ENCODE measurements at places on chromosomes 11 and 22.
A peak's percentile ranks its signal among the peaks of the same experiment; 100 is the strongest.

DNA sequence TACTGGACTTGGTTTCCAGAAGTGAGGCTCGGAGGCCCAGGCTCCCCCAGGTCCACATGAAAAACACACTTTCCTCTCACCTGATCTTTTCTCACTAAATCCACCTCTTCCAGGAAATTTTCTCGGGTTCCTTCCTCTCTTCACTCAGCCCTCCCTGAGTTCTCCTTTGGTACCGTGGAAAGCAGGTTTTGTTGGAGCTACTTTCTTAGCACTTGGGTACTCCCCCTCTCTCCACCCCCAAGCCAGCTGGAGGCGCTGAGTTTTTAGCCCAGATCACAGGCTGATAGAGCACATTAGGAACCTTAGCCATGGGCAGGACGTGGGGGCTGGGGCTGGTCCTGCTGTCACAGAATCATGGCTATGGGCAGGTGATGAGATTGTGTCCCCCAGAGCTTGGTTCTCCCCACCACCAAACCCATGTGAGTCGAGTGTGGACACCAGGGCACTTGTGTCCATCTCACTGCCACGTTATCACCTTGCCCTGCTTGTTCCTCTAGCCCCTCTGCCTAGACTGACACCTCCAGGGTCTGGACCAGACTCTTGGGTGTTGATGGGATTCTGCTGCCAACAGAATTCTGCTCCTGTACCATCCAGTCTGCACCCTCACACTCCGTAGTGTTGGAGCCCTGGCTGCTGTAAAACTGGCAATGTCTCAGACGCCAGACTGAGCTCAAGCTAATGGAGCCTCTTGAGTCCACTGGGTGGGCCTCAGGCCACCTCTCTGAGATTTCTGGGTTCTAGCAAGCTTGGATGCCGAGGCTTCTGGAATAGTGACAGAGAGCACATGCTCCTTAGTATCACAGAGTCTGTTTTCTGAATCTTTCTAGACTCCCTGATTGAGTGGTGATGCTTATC, 74.9 kb upstream of the NARS2 start:
- no peak for DNase-seq

GRCh38 chr22:32661296-32661695, 140.2 kb upstream of the TIMP3 start:
- no peak for DNase-seq

DNA sequence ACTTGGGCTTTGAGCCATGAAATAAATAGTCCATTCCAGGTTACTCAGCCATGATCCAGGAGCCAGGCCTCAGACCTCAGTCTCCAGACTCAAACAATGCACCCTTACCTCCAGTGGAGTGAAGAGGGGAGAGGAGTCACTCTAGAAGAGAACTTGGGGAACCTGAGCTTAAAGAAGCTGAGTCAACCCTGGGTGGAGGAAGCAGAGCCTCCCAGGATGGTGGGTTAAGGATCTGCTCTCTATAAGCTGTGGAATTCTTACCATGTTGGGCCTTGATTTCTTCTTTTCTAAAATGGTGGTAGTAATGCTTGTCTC, 113.2 kb downstream of the NECTIN1 start:
- no peak for DNase-seq

GRCh38 chr11:6633422-6634408, 14.5 kb upstream of the TPP1 start:
- DNase-seq: no peak

DNA sequence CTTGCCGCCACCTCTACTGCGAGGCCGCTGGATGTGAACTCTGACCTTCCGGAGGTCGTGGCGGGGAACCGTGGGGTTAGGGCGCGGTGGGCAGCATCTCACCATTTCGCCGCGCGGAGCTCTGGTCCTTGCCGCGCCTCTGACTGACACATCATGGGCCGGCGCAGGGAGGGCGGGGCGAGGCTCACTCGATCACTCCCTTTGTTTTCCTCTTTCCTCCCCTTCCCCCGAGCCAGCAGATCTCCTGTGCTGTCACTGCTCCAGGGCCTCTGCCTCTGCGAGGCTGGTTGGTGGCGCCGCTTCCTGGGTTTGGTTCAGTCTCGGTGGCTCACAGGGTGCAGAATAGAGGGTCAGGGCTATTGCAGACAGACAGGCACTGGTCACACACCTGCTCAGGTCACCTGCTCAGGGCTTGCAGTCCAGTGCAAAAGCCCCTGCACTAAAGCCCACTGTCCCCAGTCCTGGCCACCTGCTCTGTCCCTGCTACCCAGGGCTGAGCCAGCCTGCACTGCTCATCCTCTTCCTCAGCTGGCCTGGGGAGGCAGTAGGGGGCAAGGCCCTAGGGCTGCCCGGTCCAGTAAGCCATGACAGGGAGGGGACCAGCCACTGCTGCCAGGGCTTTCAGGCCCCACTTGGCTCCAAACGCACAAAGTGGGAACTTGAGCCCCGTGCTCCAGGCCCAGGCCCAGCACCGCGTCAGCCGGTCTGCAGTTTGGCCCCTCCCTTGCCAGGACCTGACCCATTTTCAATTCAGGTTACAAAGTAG, 36.2 kb downstream of the PISD start:
- peak; percentile 73 for DNase-seq

- DNase-seq: no peak
Observed at GRCh38 chr11:22044126-22044525, 148.8 kb upstream of the ANO5 start.

- DNase-seq: no peak
Observed at GRCh38 chr11:72446929-72447769, 12.8 kb upstream of the CLPB start.

DNA sequence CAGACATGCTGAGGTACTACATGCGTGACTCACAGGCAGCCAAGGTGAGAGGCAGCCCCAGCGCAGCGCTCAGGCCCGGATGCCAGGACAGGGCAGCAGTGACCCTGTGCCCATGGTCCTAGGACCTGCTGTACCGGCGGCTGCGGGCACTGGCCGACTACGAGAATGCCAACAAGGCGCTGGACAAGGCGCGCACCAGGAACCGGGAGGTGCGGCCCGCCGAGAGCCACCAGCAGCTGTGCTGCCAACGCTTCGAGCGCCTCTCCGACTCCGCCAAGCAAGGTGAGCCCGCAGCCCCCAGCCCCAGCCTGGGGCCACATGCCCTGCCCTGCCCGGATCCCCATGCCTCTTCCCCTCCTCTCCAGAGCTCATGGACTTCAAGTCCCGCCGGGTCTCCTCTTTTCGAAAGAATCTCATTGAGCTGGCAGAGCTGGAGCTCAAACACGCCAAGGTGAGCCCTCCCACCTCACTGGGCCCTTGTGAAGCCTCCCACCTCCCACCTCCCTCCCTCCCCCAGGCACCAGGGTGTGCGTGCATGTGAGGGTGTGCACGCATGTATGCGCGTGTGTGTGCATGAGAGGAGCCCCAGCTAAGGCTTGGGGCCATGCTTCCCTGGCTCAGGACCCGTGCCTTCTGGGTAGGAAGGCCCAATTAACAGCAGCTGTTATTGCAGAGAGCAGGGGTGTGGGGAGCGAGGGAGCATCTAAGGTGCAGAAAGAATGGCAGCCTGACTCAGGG, 5.3 kb downstream of the CFL1 start:
- DNase-seq: no peak

- DNase-seq: no peak
Observed at GRCh38 chr11:100709233-100709957, 22.3 kb downstream of the ARHGAP42 start.

DNA sequence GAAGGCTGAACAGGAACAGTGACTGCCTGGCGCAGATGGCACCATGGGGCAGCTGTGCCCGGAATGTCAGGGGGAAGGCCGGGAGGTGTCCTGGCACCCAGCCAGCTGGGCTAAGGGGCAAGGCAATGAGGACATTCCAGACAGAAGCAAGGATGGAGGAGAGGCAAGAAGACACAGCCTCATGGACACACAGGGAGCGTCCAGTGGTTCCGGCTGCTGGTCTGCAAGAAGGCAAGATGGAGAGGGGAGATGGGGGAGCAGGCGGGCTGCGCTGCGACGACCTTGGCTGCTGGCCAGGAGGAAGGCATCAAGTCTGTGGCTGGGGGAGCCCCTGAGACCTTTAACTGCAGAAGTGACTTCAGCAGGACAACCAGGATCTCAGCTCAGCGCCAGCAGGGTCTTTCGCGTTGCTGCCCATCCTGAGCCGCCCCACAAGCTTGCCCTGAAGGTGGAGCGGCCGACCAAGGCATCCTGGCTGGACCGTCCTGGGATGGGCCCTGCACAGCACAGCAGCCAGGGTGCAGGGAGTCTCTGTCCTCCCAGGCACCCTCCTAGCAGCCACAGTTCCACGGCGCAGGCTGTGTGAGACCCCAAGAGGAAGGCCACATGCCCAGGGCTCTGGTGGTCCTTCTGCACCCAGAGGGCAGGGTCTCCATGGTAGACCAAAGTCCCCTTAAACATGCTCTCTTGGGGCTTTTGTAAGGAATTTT, 531.7 kb downstream of the BRD1 start:
- DNase-seq: no peak

DNA sequence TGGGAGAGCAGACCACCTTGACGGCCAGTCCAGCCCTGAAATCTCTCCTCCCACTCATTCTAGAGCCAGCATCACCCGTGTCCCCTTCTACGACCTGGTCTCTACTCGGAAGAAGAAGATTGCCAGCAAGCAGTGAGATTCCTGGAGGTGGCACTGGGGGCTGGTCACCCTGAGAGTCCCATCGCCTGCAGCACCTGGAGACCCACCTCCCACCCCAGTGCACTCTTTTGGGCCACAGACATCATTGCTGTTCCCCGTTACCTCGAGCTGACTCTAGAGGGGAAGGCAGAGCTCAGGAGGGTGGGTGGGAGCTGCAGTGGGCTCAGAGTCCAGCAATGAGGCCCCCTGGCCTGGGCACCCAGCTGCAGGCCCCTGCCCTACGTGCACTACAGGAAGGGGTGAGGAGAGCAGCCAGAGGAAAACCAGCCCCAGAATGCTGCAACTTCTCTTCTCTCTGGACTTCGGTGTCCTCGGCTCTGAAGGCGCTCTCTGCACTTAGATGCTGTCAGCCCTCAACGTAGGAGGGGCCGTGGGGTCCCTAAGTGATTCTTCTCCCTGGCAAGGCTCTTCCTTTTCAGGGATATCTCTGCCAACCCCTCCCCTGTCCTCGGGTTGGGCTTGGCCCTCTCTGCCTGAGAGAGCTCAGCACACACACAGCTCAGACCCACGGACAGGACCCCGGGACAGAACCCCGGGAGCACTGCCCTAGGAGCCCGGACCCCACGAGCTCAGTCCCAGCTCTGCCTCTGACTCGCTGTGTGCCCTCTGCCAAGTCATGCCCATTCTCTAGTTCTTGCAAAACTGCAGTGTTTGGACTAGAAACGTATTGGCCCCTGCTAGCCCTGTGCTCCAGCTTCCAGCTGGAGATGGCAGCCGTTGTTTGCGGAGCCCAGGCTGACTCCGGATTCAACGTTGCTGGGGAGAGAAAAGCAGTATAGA, 31.3 kb downstream of the CYTH4 start:
- no peak for DNase-seq

- DNase-seq: no peak
Observed at GRCh38 chr11:18088966-18089365, 16.9 kb downstream of the SAAL1 start.

- DNase-seq: no peak
Observed at GRCh38 chr22:43174941-43175531, 11.9 kb downstream of the TTLL12 start.

DNA sequence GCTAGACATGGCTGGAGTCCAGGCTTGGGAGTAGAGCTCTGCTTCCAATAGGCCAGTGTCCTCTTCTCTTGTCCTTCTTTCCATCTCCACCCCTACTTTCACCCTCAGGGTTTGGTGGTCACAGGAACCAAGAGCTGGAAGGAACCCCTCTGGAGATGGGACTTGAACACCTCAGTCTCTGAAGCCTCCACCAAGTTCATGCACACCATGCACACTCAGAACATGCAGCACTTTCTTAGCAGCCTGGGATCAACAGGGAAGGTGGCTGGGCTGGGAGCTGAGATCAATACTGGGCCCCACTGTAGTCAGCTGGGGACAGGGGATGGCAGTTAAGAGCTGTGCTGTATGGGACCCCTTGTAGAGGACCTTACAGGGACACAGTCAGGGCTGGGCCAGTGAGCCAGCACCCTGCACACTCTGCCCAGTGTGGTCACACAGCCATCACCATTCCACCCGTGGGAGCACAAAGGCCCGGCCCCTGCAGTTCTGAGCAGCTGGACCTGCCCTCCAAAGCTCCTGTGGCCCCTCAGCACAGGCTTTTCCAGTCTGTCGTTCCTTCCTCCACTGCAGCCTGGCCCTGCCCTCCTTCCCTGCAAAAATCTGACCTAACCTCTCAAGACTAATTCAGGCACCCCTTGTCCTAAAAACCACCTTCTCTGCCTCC, 47.7 kb downstream of the GAB4 start:
- DNase-seq: no peak

DNA sequence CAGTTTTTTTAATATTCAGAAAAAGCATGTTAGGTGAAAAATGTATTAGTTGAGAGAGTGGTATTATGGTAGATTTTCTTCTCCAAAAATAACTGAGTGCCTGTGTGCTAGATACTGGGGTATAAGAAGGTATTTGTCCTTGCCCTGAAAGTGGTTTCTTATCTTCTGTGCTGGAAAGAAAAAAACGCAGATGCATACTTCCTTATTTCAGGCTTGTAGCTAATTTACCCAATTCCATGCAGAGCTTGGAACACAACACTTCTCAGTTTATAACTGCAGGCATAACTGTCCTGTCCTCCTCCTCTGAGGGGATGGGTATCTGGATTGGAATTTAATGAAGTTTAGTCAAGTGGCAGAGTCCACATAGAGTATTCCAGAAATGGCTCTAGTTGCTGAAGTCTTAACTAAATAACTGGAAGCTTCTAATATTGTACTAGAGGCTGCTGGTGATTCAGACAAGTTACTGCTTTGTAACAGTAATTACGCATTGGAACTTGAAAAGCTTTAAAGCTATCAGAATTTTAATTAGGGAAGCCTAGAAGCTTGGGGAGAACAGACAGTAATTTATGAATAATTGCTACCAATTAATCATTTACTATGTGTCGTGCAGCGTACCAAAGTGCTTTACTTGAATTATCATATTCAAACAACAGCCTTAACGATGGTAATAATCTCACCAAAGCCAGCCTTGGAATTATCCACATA, 12.7 kb upstream of the C11orf91 start:
- no peak for DNase-seq

- DNase-seq: no peak
Observed at GRCh38 chr11:115263799-115264656, 240.2 kb downstream of the CADM1 start.

GRCh38 chr11:76455931-76456330, 11.1 kb downstream of the EMSY start:
- no peak for DNase-seq

- no peak for DNase-seq
Observed at GRCh38 chr11:44989831-44990566, 39.3 kb upstream of the TP53I11 start.

- DNase-seq: no peak
Observed at GRCh38 chr11:86769219-86769618, 31.1 kb upstream of the PRSS23 start.

DNA sequence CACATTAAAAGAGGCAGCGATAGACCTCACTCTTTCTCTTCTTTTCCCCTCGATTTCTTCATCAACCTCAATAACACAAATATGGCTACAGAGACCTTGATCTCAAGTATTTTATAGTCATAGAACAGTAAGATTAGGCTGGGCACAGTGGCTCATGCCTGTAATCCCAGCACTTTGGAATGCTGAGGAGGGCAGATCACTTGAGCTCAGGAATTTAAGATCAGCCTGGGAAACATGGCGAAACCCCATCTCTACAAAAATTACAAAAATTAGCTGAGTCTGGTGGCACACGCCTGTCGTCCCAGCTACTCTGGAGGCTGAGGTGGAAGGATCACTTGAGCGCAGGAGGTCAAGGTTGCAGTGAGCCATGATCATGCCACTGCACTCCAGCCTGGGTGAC, 14.6 kb downstream of the SLN start:
- no peak for DNase-seq

All from cerebellar nuclear complex (tissue), 1 donor.